CD4-positive, alpha-beta T cell treated with Interleukin-2 at 100 ng/mL for 4 hours (primary cell): ENCODE measurements at places on chromosomes 3 and 15.

DNA sequence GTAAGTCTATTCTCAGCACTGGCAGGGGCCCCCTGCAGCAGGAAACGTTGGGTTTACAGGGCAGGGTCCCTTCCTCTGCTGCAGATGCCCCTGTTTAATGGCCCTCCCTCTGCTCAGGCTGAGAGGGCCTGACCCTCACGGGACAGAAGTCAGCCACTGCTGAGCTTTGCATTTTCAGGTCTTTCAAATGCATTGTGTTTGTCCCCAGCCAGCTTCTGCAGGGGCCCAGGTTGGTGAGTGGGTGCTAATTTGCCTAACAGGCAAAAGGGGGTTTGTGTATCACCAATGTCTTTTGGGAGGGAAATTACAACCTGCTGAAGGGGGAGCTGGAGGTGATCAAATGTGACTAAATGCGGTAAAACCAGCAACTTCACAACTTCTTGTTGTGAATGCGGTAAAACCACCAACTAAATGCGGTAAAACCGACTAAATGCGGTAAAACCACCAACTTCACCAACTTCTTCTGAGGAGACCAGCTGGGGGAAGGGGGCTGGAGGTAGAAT, 44.8 kb upstream of the UBE2E1 start:
- peak; percentile 15 for DNase-seq

DNA sequence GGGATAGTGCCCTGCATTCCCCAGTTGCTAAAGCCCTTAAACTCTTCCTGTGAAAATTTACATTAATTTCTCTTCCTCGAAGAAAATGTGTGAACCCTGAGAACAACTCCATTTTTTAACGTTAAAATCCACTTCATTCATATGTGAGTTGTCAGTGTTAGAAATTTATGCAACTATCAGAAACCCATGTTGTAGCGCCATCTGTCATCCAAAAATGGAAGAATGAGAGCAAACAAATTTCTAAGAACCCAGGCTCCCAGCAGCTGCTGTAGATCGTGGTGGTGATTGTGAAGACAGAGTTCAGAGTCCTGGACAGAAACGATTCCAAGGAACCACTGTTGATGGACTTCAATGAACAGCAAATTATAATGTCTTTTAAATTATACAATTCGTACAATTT, 179.7 kb upstream of the NDN start:
- no peak for DNase-seq

- no peak for DNase-seq
Measured at GRCh38 chr3:154310840-154311239, 13.4 kb downstream of the DHX36 start.

- no peak for DNase-seq
Measured at GRCh38 chr3:64922213-64922612, 234.4 kb upstream of the ADAMTS9 start.

GRCh38 chr3:181336597-181336996, 347.1 kb upstream of the DNAJC19 start:
- DNase-seq = no peak

DNA sequence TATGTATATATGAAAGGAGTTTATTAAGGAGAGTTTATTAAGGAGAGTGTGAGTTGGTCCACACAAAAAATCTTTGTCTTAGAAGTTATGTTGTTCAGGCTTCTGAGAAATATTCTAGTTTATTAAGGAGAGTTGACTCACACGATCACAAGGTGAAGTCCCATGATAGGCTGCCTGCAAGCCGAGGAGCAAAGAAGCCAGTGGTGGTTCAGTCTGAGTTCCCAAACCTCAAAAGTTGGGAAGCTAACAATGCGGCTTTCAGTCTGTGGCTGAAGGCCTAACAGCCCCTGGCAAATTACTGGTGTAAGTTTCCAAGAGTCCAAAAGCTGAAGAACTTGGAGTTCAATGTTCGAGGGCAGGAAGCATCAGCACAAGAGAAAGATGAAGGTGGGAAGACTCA, 42.4 kb upstream of the DAZL start:
- DNase-seq = no peak

DNA sequence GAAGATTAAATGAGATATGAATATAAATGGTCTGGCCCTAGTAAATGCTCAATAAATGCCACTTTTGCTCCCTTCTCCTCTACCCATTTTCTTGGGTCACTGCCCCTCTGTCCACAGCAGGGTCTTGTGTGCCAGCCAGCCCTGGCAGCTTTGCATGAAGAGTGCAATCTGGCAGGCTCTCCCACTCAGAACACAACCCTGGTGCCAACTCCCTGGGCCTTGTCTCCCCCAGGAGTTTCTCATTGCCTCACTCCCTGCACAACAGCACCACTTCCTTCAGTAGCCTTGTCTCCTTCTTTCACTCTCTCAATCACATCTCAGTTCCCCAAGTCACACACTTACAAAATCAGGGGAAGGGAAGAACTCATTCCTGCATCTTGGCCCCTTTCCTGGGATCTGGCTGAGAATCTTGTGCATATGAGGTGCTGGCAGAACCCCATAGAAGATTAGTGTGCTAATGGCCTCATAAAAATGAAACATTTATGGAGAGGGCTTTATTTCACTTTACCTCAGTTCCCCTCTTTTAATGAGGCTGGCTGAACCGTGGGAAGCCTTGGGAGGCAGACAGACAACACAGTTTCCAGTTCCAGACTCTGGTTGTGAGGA, 445.9 kb upstream of the PROK2 start:
- DNase-seq = no peak
